ENCODE measurements at places on chromosomes 3 and 15.

GRCh38 chr3:53518495-53518981 lies 24.1 kb downstream of the CACNA1D start:
- peak; percentile 54 for DNase-seq

DNA sequence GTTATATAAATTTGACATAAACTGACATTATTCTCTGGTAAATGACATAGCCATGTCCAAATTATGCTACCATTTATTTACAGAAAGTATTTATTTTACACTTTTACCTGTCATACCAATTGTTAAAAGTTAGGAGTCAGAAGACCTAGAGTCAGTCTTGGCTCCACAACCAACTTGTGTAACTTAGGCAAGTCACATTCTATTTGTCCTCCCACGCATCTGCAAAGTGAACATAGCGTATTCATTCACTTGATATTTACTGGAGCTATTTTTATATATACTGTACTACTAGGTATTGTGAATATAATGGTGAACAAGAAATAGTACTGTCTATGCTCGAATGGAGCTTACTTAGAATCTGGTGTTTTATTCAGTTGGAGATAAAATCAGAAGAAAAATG lies 78.7 kb downstream of the ZNF280D start:
- no peak for DNase-seq

DNA sequence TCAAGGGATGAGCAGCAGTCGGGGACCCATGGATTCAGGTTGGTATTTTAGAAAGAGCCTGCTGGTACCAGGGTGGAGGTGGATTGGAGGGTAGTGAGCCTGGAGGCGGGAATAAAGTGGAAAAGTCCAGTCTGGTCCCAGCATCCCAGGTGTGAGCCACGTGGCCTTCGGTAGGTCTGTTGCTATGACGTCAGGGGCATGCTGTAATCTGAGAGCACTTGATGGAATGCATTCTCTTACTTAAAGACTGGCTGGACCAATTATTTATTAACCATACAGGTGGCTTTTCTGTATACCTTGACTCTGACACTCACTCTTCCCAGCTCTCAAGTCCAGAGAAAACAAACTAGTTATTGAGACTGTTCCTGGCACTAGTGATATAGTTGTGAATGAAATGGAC lies 389.9 kb upstream of the RGMA start:
- DNase-seq = no peak

DNA sequence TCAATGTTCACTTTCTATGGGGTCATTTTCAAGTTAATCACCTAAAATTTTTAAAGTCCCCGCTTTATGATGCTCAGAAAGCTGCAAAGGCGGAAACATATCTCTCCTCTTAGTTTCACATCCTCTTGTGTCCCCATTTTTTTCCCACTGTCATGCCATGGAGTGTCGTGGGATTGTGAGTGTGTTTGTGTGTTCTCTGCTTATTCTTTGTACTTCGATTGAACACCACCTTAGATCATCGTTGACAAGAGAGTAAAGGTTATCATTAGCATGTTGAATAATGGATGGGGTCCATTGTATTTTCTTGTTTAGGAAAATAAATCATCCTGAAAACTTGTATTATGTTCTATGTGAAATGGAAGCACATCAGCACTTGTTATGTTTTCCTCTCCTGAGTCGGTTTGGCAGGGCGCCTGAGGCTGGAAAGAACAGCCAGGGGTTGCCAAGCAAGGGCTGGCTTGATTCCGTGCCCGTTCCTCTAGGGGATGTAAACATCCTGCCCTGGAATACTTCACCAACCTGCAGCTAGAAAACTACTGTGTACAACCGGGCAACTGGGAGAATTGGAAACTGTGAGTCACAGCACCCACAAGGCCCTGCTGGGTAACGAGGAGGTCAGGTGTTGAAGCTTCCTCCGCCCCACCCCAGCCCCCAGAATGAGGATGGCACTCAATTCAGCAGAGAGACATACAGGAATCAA lies 67.2 kb downstream of the EIF4E3 start:
- DNase-seq = peak; percentile 87

DNA sequence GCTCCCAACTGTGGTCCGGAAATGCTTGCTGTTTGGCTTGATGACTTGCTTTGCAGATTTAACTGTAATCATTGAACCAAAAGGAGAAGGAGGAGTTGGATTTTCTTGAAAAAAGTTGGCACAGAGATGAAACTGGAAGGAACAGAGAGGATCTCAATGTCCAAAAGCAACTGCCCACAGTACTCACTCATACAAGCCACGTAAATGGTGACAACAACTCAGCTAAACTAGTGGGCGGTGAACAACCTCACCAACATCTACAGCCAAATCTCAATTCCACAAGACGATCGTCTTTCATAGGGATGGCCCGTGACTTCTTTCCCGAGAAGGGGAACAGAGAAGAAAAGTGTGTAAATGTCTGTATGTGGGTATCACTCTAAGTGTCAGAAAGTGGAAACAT lies 48.1 kb downstream of the MYO5C start:
- no peak for DNase-seq

Measured in bronchial epithelial cell (primary cell).